Right ventricle myocardium inferior (tissue), 1 donor: ENCODE measurements at places on chromosomes 5 and 9.

GRCh38 chr9:269081-269711 lies 54.5 kb downstream of the DOCK8 start:
- peak; percentile 43 for DNase-seq

GRCh38 chr9:133771486-133772482 lies 33.6 kb upstream of the SARDH start:
- DNase-seq = peak; percentile 44

GRCh38 chr5:42381973-42382372 lies 41.3 kb upstream of the GHR start:
- no peak for DNase-seq

GRCh38 chr5:95238560-95239325 lies 46.2 kb downstream of the MCTP1 start:
- no peak for DNase-seq

DNA sequence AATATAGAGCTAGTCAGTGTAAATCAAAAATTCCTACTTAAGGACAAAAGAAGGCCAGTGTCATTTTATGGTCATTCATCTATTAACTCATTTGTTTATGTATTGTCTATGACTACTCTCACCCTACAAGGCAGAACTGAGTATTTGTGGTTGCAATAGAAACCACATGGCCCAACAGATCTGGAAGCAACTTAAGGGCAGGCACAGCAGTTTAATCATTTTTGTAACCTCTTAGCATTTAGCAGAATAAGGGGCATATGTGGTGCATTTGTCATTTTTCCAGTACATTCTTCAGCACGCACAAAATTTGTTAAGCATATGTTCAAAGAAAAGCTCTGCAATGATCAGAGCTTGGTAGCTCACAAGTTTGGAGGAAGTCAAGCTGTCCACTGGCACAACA lies 1.1 kb downstream of the FKBP15 start:
- DNase-seq = no peak

DNA sequence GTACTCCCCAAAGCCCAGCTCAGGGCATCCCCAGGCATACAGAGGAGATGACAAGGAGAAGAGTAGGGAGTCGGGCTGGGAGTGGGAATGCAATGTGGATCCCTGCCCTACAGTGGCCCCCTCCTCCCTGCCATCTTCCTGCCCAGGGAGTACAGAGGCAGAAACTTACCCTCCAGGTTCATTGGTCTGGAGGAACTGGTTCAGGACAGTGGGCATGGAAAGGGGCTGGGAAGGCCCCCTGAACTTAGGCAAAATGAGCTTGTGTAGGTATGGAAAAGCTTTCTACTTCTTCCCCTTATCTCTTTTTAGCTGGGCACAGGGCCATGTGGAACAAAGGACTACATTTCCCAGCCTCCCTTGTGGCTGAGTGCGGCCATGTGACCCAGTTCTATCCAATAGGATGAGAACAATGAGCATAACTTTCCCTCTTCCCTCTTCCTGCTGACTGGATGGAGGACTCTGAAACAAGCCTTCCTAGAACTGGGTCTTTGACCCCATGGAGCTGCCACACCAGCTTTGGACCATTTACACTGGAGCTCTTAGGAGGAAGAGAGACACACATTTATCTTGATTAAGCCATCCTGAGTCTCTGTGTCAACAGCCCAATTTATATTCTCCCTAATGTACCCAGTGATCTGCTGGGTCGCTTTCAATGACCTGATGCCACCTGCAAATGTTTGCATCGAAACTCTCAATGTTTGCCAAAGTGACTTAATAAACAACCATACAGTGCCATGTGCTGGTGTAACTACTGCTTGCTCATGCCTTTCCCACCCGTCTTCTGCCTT lies 25.0 kb upstream of the HMCN2 start:
- no peak for DNase-seq

DNA sequence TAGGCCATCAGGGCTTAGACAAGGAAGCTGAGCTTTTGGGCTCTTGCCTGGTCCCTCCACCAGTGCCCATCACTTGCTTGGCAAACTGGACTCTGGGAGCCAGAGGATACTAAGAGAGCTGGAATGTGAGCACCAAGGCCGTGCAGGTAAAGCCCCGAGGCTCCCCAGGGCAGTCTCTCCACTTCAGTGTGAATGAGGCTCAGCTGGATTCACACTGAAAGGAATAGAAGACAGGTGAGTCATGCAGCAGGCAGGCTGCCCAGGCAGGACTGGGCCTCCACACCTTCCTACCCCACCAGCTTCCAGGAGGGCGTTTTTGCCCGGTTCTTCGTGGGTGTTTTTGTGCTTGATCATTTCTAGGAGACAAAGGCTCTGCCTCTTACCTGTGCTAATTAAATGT lies 7.3 kb upstream of the CTSV start:
- no peak for DNase-seq

DNA sequence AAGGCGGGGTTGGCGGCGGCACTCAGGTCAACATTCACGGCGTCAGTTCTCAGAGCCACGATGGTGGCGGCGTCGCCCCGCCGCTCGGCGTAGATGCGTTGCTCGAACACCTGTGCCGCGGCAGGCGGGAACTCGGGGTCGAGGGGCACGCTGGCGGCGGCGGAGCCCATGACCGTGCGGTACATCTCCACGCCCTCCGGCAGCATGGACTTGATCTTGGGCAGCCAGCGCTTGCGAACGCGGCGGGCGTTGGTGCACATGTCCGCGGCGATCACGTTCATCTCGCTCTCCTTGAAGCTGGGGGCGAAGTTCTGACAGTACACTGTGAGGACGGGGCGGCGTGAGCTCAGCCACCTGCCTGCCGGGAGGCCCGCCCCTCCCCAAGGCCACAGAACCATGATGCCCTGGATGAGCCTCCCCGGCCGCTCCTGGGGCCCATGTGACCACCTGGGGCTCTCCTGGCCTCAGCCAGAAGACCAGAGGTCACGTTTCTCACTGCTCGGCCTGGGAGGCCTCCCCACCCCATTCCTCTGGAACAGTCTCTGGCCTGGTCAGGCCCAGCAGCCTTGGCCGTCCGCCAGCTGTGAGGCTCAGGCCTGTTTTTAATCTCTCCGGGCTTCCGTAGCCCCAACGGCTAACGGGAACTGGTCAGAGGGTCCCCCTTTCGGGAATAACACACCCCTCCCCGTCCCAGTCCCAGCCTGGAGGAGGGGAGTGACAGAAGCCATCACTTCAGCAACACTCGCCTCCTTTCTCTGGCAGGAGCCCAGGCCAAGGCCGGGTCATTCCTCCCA lies 50.7 kb upstream of the UBAC1 start:
- peak; percentile 93 for DNase-seq

GRCh38 chr5:132268769-132269551 lies 11.5 kb downstream of the PDLIM4 start:
- no peak for DNase-seq

DNA sequence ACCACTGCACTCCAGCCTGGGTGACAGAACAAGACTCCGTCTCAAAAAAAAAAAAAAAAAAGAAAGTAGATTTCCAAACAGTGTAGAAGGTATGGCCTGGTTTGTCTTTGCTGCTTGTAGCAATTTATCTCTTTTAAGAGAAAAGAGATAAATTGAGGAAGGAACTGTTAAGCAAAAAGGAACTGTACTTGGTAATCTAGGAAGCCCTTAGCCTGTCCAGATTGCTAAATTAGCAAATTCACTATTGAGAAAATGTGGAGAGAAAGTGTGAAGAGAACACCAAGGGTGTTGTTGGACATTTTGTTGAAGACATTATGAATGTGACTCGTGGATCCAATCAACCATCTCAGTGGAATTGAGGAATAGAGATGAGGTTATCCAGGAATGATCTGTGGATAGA lies 13.0 kb upstream of the SUSD3 start:
- no peak for DNase-seq

DNA sequence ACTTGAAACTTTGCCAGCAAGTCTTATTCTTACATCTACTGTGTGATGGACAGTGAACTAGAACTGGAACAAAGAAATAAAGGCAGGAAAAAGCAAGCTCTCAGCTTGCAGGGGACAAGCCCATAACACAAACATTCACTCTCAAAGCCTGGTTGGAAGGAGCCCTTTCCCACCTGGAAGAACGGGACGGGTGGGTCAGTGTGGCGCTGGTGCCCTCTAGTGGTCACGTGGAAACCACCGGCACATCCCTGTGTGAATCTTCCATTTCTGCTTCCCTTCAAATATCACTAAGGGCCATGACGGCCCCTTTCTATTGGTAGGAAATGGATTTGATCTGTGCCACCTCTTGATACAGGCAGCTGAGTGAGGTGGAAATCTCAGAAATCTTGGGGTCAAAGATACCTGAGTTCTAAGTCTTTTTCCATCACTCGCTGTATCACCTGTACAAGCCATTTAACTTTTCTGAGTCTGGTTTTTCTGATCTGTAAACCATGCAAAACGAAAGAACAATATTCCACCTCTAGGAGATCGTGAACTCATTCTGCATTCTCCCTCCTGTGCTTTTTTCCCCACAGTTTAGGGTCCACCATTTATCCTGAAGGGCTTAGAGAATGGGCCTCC lies 211.6 kb downstream of the MSX2 start:
- DNase-seq = no peak

DNA sequence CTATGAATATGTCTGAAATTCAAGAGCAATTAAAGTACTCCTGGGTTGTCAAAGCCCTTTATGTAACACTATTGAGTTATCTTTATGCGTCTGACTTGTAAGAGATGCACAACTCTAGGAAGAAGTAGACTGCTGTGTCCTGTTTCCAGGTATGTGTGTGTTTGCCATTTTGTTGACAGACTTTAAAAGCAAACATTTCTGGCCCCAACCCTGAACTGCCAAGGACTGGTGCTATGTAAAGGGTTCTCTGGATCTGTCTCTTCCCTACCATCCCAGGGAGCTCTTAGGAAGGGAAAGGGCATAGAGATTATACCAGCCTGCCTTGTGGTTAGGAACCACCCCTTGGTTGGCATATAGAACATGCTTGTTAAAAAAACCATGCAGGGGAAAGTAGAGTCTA lies 12.1 kb downstream of the SLC22A5 start:
- no peak for DNase-seq
